Stimulated activated CD4-positive, alpha-beta T cell treated with anti-CD3 and anti-CD28 coated beads, Interleukin-1b, Interleukin-23, amount 100 ng/mL, for 4 hours (primary cell): ENCODE measurements at places on chromosomes 16 and 17.

DNA sequence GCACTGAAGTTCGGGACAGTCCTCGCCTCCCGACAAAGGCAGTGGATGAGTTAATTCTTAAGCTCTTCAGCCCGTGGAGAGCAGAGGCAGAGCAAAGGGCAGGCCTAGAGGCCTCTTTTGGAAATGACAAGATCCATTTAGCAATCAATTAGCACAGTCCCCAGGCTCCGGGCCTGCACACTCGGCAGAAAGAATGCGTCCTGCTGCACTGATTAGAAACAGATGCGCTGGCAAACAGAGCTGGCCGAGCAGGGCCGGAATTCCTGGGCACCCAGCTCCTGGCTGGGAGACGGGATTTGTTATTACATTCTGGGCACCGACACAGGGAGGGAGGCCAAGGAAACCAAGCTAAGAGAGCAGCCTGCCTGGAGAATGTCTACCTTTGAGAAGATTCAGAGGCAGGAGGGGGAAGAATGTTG is 162.9 kb downstream of the COPRS start:
- DNase-seq = no peak

DNA sequence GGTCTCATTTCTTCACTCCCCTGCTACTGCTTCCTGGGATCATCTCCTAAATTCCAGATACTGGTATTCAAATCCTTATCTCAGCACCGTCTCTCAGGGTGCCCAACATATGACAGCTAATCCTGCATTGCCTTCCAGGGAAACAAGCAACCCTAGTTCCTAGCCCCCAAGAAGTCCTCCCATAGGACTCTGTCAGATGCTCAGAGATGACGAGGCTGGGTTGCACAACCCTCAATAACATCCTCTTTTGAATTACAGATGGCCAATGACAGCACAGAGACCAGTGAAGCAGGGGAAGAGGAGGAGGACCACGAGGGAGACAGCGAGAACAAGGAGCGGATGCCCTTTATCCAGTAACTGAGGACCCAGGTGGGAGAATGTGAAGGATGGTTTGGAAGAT is 45.0 kb upstream of the CLEC3A start:
- no peak for DNase-seq

- no peak for DNase-seq
Measured at GRCh38 chr17:57925361-57925990, 29.7 kb downstream of the CUEDC1 start.

- no peak for DNase-seq
Measured at GRCh38 chr17:48014595-48015111, 22.9 kb downstream of the COPZ2 start.

GRCh38 chr17:73412914-73413313 is 101.1 kb upstream of the CDC42EP4 start:
- DNase-seq = no peak

GRCh38 chr17:17491546-17491988 is 4.6 kb downstream of the RASD1 start:
- no peak for DNase-seq

- no peak for DNase-seq
Measured at GRCh38 chr16:22217890-22218730, 12.0 kb downstream of the EEF2K start.

GRCh38 chr16:12754824-12755543 is 48.7 kb downstream of the CPPED1 start:
- no peak for DNase-seq

- no peak for DNase-seq
Measured at GRCh38 chr16:3992297-3993051, 112.0 kb upstream of the CREBBP start.

DNA sequence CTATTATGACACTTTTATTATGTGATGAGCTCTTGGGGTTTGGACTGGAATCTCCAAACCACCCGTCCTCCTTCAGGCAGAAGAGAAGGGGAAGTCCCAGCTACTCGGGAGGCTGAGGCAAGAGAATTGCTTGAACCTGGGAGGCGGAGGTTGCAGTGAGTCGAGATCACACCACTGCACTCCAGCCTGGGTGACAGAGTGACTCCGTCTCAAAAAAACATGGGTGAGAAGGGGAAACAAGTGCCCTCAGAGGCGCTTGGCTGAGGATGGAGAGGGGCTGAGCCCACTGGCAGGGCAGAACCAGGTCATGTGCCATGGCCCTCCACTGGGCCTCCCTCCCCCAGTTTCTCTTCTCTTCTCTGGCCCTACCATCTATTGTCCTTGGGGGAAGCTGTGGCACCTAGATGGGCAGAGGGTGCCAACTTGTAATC is 120.9 kb upstream of the SMURF2 start:
- DNase-seq = no peak

GRCh38 chr17:82841921-82842596 is 2.2 kb upstream of the ZNF750 start:
- no peak for DNase-seq

DNA sequence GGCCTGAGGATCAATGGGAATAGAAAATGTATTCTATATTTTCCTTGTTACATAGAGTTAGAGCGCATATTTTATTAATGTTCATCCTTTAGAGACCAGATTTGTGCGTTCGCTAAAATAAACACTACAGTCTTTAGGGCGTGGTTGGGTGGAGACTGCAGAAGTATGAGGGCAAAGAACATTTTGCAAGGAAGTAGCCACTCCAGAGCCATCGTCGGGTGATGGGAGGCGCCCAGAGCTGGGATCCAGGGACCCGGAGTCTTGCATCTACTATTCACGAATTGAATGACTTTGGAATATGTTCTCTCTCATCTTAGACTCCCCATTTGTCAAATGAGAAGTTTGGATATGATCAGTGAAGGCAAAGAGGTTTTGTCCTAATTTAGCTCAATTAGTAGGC is 154.2 kb upstream of the IRX6 start:
- DNase-seq = no peak

GRCh38 chr17:81396722-81397313 is 1.6 kb downstream of the BAHCC1 start:
- DNase-seq = no peak

- DNase-seq = no peak
Measured at GRCh38 chr17:47733674-47734410, 806 bp downstream of the TBX21 start.

DNA sequence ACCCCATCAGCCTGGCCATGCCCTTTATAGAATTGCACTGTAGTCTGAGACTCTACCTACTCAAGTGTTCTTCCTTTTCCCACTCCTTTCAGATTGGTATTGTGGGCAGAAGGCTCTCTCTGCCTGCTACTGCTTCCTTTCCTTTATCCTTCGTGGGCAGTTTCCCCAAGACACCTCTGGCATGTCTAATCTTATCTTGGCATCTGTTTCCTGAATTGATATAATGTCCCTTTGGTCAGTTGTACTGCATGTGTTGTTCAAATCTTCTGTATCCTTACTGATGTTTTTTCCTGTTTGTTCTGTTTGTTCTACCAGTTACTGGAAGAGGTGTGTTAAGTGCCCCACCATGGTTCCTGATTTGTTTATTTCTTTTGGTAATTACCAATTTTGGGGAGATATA is 29.5 kb upstream of the MSI2 start:
- no peak for DNase-seq

DNA sequence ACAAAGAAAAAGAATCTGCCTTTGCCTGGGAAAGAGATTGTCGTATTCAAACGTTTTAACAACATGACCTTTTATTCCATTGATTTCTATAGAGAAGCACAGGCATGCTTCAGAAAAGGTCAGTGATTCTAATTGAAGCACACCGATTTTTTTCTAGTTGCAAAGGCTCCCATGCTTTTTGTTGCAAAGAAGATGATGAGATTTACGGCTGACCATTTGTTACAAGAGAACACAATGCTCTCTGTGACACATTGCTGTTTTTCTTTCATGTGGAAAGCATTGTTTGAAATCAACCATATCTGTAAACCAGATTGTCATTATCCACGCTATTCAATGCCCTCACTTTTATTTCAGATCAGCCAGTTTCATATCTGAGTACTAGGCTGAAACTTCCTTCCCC is 99.8 kb downstream of the NLK start:
- DNase-seq = no peak

- no peak for DNase-seq
Measured at GRCh38 chr16:3689731-3690130, 27.6 kb downstream of the TRAP1 start.

- DNase-seq = peak; percentile 70
Measured at GRCh38 chr17:4498461-4499397, at the start of gene SPNS2. Gene SPNS2 (plus strand): TSS chr17:4498881. CDS start chr17:4499048, 167 bp downstream.

GRCh38 chr16:19472482-19472881 is 49.4 kb downstream of the GDE1 start:
- DNase-seq = no peak

DNA sequence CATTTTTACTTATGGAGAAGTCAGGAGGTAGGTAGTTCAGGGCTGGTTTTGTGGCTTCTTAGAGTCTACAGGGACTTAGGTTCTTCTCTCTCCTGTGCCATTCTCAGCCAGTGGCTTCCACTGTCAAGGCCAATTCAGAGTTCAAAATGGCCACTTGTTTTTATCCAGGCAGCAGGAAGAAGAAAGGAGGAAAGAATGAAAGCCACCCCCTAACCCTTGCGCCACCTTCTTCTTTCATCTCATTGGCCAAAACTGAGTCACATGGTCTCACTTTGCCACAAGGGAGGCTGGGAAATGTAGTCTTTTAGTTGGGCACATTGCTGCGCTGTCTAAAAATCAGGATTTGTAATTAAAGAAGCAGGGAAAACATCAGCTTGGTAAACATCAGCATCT is 60.8 kb upstream of the MED9 start:
- no peak for DNase-seq

GRCh38 chr16:77951788-77952187 is 70.6 kb upstream of the CLEC3A start:
- DNase-seq = no peak

DNA sequence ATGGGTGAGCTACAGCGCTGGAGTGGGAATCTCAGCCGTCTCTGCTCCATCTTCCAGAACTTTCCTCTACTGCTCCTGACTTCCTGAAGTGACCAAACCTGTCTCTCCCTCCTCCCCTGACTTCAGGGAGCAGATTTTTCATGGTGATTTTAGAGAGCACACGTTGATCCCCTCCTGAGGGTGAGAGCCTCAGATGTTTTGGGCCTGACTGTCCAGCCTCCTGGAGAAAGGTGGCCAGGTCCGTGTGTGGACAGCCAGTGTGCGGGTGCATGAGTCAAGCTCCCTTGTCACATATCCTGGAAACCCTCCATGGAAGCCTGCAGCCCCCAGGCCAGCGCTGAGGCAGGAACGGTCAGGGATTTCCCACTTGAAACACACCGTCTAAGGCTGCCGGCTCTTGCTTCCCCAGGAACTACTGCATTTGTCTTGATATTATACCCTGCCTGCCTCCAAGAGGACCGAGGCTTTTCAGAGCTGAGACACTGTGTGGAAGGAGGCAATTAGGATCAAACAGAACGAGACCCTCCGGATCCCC is 143.1 kb downstream of the CMIP start:
- DNase-seq = no peak

- DNase-seq = peak; percentile 11
Measured at GRCh38 chr17:81090361-81091136, 55.6 kb downstream of the BAIAP2 start.

DNA sequence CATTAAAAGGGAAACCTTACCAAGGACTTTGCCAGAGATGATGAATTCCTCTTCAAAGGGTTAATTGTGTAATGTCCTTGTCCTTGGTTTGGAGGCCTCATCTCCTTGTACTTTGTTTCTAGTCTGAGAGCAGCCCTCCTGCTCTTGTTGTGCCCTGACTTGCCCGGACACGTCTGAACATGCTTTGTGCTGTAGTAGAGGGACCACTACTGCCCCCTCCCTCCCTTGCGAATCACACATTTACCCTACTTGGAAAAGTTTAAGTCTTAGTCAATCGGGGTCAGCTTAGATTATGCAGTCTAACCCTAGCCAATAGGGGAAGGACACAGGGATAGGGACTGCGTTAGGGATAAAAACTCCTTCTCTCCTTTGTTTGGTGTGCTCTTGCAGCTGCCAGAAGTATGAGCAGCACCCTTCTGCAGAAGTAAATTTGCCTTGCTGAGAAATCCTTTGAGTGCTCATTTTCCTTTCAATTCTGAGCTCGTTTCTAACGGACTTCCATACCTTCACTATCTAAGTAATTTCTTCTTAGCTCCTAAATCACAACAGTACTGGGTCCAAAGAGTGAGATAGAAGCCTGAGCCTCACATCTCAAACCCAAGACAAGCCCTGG is 26.4 kb upstream of the CLEC3A start:
- no peak for DNase-seq

GRCh38 chr17:82385559-82386254 is 14.1 kb downstream of the UTS2R start:
- no peak for DNase-seq

- no peak for DNase-seq
Measured at GRCh38 chr17:80922580-80923160, 69.0 kb upstream of the CHMP6 start.

- DNase-seq = no peak
Measured at GRCh38 chr17:77634710-77635109, 323.8 kb upstream of the TNRC6C start.

GRCh38 chr16:67163164-67163998 is 1.2 kb upstream of the HSF4 start:
- DNase-seq = no peak

- DNase-seq = no peak
Measured at GRCh38 chr17:77646046-77646430, 312.5 kb upstream of the TNRC6C start.

DNA sequence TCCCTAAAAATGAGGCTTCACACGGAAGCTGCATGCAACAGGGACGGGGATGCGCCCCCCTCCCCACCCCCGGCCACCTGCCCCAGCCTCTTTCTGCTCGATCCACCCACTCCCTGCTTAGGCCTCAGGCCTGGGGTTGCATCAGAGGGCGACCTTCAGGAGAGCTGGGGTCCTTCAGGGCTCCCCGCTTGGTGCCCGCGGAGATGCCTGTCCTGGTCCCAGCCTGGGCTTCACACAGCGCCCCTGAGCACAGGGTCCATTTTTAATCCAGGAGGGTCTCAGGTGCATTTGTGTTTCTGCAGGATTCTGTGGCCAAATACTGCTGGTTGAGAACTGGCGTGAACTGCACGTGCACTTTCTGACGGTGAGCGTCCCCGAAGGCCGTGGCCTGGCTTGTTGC is 7.4 kb upstream of the APRT start:
- DNase-seq = no peak

DNA sequence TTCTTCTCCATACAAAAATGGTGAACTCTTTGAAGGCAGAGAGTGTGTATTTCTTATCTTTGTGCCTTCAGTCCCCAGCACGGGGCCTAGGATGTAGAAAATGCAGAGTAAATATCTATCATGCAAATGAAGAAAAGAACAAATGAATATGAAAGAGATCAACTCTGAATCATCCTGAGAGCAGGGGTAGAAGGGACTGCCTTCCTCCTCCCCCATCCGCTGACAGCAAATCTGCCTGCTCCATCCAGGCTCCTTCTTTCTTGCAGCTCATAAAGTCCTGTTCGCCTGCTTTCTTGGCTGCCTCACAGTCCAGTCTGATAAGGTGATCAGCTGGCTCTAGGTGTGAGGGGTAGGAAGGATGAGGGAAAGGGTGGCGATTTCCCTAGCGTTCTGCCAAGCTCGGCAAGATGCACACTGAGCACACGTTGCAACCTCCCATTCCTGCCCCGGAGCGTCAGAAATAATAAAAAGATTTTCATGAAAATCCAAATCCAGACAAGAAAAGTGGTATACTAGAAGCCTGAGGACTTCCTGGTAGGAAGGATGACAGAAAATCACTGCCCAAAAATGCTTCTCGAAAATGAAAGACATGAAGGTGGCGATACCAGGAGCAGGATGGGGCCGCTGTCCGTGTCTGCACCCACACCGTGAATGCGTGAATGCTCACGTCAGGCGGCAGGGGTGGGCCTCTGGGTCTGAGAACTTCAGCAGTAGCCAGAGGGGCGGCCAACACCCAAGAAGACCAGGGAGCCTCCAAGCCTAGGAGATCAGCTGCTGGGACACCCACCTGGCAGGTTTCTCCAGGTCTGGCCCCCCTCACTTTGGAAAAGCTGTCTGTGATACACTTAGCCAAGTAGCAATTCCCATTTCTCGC is 67.1 kb downstream of the VPS53 start:
- DNase-seq = no peak

- no peak for DNase-seq
Measured at GRCh38 chr16:11131706-11132105, 124.3 kb downstream of the SOCS1 start.
